ENCODE measurements at places on chromosomes 11 and 22.

- DNase-seq, result no peak
These were observed 12.8 kb downstream of the MAPK8IP2 start for GRCh38 chr22:50613291-50613981.

- no peak for DNase-seq
These were observed 1.0 kb upstream of the TMEM86A start for GRCh38 chr11:18697576-18697975.

- DNase-seq, result no peak
These were observed 23.8 kb downstream of the MRPL23 start for GRCh38 chr11:1970956-1971355.

- DNase-seq, result peak; percentile 96
These were observed 3.9 kb upstream of the RNF215 start for GRCh38 chr22:30390974-30391691.

DNA sequence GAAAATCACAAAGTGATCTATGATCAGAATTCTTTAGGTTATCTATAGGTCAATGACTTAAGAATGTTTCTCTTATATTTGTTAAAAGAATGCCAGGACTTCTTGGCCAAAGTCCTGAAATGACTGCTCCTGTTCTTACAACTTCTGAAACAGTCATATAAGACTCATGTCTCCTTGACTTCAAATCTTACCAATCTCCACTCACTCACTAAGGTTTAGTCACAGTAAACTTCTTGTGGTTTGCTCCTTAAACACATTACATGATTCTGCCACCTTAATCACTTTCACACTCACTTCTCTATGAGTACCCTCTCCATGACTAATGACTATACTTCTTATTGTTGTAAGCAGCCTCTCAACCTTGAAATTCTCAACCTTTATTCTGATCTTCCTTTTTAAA, 648.7 kb upstream of the CCDC179 start:
- DNase-seq, result no peak

GRCh38 chr11:117933475-117933874, 4.3 kb upstream of the TMPRSS13 start:
- no peak for DNase-seq

- peak; percentile 75 for DNase-seq
These were observed 335 bp downstream of the TMEM138 start for GRCh38 chr11:61362542-61362875.

DNA sequence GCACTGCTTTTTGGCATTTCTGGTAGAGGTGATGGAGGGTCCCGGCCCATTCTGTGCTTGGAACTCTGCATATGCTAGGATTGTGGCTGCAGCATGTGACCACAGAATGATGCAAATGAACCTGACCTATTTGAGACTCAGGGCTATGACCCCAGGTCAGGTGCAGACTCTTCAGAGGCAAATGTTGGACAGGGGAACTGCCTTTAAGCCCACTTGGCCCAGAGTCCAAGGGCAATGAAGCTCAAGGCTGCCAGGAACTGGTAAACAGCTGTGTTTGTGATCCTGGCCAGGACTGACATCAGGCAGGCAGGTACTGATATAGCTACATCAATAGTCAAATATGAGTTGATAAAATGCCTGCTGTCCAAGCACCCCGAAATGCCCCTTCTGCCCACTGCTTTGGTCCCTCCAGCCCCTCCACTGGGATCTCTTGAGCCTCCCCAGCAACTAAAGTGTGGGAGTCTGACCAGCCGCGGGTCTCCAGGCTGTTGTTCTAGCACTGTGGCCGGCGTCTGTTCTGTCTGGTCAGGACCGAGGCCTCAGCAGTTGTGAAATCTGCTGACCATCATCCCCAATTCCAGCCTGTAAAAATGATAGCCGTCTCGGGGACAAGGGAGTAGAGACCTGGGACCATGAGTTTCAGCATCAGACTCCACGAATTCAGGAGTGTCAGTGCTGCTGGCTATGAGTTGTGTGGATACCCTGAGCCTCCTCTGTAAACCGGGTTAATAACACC, 82.4 kb upstream of the EIF3D start:
- DNase-seq, result no peak
